DMS 273 treated with DMSO at 0.1 percent for 48 hours (cell line): ENCODE measurements at places on chromosomes 6 and 20.

GRCh38 chr6:128425856-128426255 is 94.5 kb downstream of the PTPRK start:
- no peak for DNase-seq

DNA sequence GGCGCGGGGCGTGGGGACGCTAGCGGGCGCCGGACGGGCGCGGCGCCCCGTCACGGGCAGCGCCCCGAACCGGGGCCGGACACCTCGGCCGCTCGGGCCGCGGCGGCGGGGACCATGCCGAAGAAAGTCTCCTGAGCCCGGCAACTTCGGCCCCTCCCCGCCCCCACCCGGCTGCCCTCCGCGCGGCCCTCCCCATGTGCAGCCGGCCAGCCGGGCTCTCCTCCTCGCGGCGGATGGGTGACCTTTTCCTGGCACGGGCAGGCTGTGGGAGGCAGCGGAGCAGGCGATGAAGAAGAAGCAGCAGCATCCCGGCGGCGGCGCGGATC is 278 bp downstream of the UST start:
- DNase-seq: no peak

DNA sequence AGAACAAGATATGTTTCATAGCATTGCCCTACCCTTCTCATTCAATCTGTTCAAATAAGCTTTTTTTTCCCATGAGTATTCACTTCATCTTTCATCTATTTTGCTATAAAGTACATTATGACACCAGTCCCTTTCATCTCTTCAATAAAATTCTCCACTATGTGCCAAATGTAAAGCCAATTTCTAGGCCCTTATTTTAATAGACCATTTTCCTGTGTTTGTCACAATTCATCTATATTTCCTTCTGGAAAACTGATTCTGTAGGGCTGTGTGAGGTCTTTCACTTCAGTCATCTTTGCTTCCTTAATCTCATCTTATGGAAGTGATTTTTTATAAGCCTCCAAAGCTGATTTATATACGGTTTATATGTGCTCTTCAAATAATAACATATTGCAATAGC is 992.4 kb upstream of the EYS start:
- no peak for DNase-seq

DNA sequence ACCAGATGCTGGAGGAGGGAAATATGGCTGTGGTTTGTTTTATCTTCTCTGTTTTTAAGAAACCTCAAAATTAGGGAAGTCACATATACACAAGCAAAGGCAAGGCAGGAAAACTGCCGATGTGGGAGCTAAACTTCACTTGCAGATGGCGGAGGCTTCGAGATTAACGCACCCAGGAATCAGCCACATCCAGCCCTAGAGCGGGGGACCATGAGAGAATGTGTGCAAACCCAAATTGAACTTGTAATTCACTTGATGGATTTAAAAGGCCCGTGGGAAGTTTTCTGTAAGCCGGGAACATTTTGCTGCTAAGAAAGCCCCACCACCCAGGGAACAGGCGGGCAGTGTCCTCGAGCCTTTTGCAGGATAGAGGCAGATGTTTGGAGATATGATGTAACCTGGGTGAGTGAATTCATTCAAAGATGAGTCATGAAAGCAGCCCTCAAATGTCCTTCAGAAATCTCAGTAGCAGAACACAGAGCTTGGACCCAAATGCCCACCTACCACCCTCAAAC is 39.9 kb downstream of the PREX1 start:
- DNase-seq: peak; percentile 87

DNA sequence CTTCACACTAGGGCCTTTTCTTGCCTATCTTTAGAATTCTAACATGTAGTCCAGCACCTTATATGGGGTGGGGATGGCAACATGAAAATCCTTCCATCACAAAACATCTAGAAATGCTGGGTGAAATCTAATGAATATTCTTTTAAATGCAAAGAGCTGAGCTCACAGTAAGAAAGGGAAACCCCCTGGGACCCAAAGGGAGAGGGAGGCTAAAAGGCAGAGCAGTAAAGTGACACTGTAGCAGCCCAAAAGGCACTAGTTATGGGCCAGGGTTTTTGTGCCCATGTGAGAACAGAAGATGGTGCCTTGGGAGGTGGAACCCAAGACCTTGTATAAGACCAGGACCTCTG is 66.7 kb downstream of the TRAM2 start:
- no peak for DNase-seq

DNA sequence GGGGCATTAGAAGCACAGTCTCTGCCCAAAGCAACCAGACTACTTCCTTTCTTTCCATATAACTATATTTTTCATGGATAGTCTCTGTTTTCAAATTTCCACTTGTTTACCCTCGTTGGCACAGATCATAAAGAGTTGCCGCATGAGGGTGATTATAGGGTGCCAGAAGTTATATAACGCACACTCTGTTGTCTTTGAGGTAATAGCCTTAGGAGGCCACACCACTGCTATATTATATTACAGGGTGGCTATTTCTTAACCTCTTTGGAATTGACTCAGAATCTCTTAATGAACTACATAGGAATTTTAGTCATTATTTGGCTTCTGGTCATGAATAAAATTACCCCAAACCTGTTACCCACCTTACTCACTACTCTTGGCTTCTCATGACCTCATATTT is 43.7 kb downstream of the KCNQ5 start:
- no peak for DNase-seq

DNA sequence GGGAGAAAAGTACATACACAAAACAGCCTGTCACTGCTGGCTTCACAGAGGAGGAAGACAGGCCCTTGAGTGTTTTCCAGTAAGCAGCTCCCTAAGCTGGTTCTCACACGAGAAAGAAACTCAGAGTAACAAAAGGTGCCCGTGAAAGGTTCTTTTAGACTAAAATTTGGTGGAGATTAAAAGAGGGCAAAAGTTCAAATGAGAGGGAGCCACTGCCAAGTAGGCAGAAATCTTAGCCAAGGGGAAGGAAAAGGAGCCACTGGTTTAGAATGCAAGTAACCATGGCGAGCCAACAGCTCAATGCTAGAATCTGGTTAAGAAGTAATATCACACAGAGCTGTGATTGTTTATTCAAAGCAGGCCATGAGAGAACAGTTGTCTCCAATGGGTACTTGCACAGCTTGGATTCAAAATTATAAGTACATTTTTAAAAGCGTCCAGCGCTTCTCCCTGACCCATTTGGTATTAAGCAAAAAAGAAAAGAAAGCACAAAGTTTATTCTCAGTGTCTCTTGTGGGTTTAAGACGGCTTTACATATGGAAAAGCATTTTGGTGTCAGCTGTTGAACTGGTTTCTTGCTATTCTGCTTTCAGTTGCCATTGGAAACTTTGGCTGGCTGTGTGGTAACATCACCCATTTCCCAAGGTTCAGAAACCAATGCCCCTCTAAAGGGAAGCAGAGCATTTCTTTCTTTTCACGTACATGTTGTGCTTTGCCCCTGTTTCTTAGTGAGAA is 648.5 kb downstream of the RNF144B start:
- no peak for DNase-seq

DNA sequence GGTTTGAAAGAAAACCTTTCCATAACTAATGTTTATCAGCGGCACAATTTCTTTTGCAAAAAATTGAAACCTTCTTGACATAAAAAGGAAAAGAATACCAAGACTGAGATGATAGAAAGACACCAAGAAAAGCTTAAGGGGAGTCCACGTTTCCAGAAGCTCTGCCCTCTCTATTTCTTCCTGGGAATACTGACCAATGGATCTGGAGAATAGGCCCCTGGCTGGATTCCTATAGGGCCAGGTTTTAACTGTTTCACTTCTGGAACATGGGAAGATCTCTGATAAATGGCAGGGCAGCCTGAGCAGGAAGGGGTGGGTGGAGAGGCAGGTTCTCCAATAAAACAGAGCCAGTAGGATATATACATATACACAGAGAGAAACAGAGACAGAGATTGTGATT is 413.4 kb upstream of the JARID2 start:
- no peak for DNase-seq

DNA sequence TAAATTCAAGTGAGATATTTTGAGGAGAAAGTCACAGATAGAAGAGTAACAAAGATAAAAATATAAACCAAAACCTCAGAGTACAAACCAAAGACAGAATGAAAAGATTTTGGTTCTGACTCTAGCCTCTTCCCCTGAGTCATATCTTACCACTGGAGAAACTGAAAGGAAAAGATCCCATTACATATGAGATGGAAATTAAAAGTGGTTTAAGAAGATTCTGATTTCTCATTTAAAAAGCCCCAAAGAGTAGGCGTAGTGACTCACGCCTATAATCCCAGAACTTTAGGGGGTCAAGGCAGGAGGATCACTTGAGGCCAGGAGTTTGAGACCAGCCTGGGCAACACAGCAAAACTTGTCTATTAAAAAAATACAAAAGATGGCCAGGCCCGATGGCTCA is 30.6 kb downstream of the SPINT4 start:
- DNase-seq: no peak

- no peak for DNase-seq
These were observed 43.4 kb downstream of the RALY start for GRCh38 chr20:34037121-34037520.

GRCh38 chr20:56769921-56770600 is 141.0 kb downstream of the TFAP2C start:
- DNase-seq: no peak

DNA sequence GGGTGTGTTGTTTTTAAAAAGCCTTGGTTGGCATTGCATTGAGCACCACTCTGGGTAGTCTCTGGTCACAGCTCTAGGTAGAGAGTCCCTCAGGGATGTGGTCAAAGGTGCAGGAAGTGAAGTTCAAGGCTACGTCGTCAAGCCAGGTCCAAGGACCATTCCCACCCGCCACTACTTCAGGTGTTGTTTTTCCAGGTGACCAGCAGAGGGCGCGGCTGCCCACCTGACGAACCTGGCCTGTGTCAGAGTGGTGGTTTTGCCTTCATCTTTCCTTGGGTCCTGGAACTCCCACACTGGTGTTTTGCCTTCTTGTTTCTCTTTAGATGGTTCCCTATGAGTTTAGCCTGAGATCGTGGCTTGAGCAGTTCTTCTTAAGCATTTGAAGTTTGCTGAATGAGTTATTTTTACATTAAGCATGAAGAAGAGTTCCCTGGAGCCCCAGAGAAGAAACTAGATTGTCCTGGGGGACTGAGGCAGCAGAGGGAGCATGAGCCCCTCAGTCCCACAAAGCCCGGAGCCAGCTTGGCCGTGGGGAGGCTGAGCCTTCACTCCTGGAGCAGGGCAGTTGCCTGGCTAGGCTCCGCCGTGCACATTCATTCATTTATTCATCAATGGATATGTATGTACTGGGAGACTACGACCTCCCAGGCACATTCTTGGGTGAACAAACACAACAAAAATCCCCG is 5.6 kb upstream of the PHACTR3 start:
- DNase-seq: no peak

- no peak for DNase-seq
These were observed 280.0 kb upstream of the TBX18 start for GRCh38 chr6:85044361-85044760.

- DNase-seq: no peak
These were observed 4.2 kb downstream of the CDK19 start for GRCh38 chr6:110810896-110811586.

DNA sequence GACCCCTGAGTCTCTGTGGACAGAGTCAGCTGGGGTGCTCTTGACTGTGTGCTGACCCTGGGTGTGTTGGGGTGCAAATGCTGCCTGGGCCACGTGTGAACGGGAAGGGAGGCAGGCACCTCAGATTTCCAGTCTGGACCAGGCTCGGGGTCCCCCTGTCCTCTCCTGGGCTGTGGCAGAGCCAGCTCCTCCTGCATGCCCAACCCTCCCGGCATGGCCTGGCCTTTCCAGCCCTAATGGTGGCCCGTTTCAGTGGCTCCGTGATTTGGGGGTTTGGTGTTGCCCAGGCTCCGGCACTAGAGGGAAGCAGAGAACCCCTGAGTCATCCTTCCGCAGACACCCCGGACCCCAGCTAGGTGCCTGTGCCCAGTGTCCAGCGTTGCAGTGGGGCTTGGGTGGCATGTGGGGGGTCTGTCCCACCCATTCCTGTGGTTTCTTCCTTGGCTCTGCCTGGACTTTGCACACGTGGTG is 9.1 kb downstream of the RBM38 start:
- DNase-seq: no peak

GRCh38 chr6:115618256-115618655 is 442.4 kb downstream of the FRK start:
- no peak for DNase-seq

- DNase-seq: no peak
These were observed 399.7 kb upstream of the ADGRB3 start for GRCh38 chr6:68235326-68235784.

GRCh38 chr6:56802584-56802983 is 152.3 kb upstream of the BEND6 start:
- DNase-seq: peak; percentile 12

GRCh38 chr20:50930139-50930975 is 880 bp downstream of the ADNP start:
- DNase-seq: no peak

DNA sequence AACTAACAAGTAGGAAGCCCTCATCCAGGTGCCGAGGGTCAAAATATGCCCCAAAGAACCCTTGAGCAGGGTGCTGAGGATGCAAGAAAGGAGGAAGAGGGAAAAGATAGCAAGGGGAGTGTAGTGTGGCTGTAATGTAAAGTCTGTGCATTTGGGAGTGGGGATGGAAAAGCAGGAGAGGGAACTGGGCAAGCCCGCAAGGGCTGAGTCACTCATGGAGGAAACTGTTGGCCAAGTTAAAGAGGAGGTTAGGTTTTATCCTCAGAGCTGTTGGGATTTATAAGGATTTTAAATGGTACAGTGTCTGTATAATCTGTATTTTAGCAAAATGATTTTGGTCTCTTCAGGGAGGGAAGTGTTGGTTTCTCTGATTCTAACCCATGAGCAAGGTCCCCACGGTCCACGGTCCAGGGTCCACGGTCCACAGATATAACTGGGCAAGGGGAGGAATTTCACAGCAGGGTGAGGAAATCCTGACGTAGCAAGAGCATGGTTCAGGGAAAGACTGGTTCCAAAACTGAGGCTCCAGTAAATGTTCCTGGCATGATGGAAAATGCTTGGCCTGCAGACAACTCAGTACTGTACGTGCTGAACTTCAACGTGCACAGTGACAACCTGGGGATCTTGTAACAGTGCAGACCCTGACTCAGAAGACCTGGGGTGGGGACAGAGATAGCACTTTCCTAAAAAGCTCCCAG is 759.8 kb downstream of the PTPRT start:
- no peak for DNase-seq

DNA sequence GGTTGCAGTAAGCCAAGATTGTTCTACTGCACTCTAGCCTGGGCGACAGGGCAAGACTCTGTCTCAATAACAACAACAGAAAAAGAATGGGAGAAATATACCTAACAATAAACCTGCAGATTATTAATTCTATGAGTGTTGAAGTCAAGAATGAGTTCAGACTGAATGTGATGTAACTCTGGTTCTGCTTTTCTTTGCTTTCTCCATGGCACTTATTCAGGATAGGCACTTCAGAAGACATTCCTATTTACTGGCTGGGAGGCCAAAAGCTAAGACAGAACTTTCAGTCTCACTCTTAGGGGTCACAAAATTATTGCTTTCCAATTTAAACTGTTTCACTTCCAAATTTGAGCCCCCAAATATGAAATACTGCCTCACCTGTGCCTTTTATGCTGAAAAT is 15.7 kb upstream of the PRIM2 start:
- DNase-seq: no peak

GRCh38 chr6:105884426-105884825 is 201.7 kb upstream of the PRDM1 start:
- no peak for DNase-seq
